Uterus (tissue), 4 donors: ENCODE measurements at places on chromosomes 11 and 22.
A peak's percentile ranks its signal among the peaks of the same experiment; 100 is the strongest.

- DNase-seq, result peak; percentile 61
Measured at GRCh38 chr11:125425601-125426000, 70.5 kb downstream of the FEZ1 start.

DNA sequence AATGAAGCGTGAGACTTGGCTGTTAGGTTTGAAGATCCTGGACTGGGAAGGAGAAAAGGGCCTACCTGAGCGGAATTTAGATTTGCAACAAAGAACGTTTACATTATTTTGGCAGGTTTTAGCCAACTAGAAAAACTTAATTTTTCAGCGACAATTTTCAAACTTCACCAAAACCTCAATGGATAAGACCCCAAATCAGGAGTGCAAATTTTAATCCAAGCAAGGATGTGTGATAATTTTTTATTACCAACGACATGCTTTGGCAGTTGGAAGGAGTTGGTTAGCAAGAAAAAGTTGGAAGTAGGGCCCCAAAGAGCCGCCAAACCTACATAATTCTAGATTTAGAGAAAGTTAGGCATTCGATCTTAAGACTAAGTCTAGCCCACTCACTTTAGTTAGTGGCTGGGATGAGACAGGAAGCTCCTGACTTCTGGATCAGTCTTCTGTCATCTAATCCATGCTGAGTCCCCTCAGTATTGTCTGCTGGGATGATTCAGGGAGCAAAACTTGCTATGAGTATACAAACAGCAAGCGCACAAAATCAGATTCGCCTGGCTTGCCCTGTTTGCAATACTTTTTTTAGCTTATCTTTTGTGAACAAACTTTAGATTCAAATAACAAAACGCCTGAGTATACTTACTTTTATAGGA is 787 bp upstream of the RDX start:
- DNase-seq, result no peak

- DNase-seq, result no peak
Measured at GRCh38 chr11:44611687-44612434, 46.4 kb downstream of the CD82 start.

GRCh38 chr11:46342239-46342638 is 5.0 kb upstream of the DGKZ start:
- no peak for DNase-seq

DNA sequence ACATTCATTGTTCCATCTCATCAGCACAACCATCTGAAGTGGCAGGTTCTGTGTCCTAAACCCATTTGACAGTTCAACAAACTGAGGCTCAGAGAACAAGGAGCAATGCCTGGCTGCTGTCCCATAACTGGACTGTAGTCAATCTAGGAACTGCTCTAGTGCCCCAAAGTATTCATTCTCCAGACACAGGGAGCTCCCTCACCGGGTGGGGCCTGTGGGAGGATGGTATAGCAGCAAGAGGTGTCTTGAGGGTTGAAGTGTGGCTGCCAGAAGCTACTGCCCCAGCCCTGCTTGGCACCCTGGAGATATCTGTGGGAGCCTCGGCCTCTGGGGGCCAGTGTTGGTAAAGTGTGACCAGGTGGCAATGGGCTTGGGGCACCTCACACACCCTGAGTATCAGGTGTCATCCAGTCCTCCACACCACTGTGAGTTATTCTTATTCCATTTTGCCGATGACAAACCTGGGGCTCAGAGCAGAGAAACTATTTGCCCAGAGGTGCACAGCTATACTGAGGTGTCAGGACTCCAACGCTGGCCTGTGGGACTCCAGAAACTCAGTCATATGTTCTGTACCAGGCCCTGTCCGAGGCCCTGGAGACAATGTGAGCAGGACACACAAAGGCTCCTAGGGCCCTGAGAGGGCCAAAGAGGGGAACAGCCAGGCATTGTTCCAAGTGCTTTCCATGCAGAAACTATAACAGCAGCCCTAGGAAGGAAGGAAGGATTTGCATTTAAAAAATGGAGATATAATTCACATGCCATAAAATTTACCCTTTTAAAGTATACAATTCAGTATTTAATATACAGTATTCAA is 46.0 kb upstream of the KLHL35 start:
- DNase-seq, result no peak

GRCh38 chr11:84865791-84866535 is 761.2 kb downstream of the DLG2 start:
- no peak for DNase-seq

DNA sequence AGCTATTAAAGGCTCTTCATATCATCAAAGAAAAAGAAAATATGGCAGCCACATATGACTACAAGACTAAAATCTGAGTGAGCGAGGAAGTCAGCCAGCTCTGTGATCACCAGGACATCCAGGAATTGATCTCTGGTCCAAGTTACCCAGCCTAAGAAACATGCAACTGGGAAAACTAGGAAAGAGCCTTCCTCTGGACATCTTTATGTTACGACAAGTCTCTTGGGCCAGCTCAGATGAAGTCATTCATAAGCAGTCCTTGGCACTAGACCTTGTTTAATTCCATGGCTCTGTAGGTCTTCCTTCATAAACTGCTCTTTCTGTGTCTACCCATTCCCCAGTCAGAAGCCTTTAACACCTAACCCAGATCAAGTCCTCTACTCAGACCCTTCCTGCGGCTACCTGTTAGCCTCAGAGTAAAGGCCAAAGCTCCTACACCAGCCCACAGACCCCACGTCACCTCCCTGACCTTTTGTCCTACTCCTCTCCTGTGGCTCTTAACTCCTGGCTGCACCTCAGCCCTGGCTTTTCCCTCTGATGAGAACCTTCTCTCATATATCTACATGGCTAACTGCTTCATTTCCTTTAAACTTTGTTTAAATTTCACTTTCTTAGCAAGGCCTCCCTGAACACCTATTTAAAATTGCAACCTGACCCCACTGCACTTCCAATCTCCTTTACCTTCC is 134.0 kb downstream of the KIF18A start:
- no peak for DNase-seq

DNA sequence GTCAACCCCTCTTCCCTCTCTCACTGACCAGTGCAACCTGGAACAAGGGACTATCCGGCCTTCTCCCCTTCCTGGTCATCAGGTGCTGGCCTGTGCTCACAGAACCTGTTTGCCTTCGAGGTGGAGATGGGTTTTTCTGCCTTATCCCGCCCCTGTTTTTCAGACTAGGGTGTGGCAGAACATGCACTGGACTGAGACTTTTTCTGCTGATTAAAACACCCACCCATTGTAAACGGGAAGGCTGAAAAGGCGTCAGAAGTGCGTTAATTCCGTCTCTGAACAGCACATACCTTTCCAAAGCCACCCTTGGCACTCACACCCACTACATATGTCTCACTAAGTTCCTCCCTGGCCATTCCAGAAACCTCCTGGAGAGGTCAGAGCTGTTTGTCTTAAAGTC is 4.4 kb upstream of the B3GNT6 start:
- DNase-seq, result no peak

DNA sequence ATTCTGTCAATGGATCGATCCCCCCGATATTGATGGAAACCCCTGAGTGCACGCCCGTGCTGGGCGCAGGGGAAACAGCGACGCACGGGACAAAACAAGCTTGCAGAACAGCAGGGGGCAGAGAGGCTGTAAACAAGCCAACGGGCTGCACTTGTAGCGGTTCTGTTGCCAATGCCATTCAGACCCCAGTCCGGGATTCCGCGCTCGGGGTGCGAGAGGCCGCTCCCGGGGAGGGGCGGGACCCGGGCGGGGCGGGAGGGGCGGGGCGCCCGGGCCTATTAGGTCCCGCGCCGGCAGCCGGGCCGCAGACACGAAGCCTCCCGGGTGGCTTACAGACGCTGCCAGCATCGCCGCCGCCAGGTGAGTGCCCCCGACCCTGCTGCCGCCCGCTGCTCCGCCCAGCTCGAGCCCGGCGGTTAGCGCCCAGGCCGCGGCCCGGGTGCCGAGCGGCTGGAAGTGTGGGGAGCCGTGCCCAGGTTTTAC is at the start of gene BIK:
TSS of gene BIK (plus strand) at position 307 of the 483 bp plus-strand sequence. CDS start 13,273 bp downstream, outside the sequence.
- DNase-seq, result peak; percentile 27

DNA sequence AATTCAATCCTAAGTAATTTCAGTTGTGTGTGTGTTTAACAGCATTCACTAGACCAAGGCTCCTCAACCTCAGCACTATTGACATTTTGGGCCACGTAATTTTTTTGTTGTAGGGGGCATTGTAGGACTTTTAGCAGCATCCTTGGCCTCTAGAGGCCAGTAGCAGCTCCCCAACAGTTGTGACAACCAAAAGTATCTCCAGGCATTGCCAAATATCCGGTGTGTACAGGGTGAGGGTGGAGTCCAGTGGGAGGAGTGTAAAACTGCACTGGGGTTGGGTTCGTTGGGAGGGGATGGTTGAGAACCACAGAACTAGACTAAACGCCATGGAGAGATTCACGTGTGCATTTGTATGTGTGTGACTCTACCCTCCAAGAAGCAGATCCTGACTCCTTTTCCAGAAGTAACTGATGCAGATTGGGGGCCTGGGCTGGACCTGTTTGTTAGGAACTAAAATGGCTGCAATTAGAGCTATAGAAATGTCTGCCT is 5.9 kb upstream of the PHF21A start:
- DNase-seq, result no peak

- no peak for DNase-seq
Measured at GRCh38 chr11:66766681-66767080, 37.7 kb upstream of the SPTBN2 start.

DNA sequence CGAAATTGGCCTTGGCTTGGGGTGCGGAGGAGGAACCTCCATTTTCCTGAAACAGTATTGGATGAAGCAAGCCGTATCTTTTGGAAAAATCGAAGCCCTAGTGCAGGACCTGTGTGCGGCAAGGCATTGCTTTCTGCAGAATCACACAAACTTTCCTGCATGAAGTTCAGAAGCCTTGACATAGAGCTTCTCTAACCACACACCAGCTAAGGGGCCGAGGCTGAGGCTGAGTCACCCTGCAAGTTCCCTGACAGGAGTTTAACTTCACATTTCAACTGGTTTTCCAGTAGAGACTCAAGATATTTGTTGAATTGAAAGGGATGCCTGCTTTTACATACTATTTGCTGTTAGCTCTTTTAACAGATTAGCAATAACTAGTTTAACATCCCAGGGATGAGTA is 67.8 kb downstream of the TCF20 start:
- DNase-seq, result no peak

DNA sequence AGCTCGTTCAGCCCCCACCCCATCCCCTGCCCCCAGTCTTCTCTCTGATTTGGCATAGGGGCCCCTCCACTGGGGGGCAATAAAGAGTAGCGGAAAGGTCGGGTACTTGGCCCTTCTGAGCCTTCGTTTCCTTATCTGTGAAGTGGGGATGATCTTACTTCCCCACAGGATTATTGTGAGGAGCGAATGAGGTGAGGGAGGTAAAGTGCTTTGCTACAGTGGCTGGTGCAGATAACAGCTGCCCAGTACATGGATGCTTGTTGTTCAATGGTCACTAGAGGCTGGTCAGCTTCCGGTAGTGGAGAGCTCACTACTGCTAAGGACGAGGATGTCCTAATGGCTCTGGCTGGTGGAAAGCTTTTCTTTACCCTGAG is 101.2 kb downstream of the CEP164 start:
- no peak for DNase-seq

- no peak for DNase-seq
Measured at GRCh38 chr22:20151276-20151588, 377 bp upstream of the CCDC188 start.

- peak; percentile 40 for DNase-seq
Measured at GRCh38 chr22:20299746-20300136, 20.1 kb downstream of the DGCR6L start.

- DNase-seq, result no peak
Measured at GRCh38 chr11:72767203-72768062, 15.2 kb upstream of the ARAP1 start.

- DNase-seq, result no peak
Measured at GRCh38 chr11:82004537-82005213, 729.0 kb downstream of the FAM181B start.

DNA sequence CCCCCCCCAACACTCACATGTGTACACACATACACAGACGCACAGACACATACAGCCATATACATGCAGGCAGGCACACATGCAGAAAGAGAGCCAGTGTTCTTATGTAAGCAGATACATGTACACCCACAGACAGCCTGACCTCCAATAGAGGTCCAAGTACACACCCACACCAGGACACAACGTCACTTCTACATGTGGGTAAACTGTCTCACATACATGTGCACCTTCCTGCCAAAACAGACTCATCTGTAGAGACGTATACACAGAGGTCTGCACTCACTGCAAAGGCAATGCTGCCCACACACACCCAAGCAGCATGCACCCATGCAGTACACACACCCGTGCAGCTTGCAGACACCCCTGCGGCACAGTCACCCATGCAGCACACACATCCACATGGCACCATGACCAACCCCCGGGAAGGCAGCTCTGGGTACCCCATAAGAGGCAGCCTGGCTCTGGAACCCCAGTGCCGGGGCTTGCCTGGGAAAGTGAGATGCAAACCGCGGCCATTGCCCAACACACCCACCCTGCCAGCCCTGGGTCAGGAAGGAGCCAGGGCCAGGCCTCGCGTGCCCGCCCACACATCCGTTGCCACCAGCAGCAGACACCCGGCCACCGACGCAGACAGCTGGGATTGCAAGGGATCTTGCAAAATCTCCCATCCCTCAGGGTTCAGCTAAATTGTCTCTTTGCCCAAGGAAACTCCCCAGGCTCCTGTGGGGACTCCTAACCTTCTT is 10.1 kb downstream of the CASTOR1 start:
- no peak for DNase-seq

DNA sequence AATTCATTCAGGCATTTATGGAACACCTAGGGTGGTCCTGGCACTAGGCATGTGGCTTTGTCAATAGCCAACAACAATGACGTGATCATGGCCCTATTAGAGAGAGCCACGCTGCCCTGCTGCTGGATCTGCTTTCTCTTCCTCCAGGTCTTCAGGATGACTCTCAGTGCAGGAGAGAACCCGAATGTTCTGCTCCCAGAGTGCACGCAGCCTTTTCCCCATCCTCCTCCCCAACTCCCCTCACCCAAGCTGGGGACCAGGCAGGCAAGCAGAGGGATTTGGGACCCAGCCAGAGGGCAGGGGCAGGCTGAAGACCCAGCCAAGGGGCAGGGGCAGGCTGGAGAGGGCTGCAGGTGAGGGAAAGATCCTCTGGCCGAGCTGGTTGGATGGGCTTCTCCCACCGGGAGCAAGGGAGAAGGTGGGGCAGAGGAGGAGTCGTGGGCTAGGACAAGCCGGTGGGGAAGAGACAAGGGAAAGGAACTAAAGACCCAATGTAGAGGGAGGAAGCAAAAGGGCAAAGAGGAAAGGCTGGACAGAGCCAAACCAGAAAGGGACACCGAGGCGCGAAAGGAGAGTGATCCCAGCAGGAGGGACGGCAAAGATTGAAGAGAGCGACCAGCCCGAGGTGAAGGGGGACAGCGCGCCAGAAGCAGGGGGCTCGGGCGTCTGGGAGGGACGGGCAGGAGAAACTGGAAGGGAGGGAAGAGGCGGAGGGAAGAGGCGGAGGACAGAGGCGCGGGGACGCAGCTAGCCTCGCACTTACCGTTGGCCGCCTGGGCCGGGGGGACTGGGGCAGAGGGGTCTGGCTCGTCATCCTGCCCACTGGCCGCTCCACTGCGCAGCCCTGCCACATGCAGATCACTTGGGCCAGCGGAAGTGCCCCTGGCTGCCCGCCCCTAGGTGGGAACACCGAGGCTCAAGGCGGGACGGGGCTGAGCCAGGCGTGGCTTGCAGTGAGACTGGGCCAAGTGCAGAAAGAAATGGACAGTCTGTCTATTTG is at the start of gene KCTD14:
TSS of gene KCTD14 (minus strand) at position 880 of the 1,000 bp plus-strand sequence. CDS start at position 853, 27 bp downstream.
- peak; percentile 38 for DNase-seq

- DNase-seq, result no peak
Measured at GRCh38 chr22:40609216-40609615, 27.3 kb downstream of the MRTFA start.

GRCh38 chr11:27524155-27524554 is 17.6 kb upstream of the LIN7C start:
- DNase-seq, result no peak

GRCh38 chr11:77236901-77237300 is 64.6 kb downstream of the GDPD4 start:
- no peak for DNase-seq

- no peak for DNase-seq
Measured at GRCh38 chr11:117869604-117870003, 6.9 kb downstream of the FXYD6 start.
